ENCODE measurements at places on chromosomes 2 and 18.

DNA sequence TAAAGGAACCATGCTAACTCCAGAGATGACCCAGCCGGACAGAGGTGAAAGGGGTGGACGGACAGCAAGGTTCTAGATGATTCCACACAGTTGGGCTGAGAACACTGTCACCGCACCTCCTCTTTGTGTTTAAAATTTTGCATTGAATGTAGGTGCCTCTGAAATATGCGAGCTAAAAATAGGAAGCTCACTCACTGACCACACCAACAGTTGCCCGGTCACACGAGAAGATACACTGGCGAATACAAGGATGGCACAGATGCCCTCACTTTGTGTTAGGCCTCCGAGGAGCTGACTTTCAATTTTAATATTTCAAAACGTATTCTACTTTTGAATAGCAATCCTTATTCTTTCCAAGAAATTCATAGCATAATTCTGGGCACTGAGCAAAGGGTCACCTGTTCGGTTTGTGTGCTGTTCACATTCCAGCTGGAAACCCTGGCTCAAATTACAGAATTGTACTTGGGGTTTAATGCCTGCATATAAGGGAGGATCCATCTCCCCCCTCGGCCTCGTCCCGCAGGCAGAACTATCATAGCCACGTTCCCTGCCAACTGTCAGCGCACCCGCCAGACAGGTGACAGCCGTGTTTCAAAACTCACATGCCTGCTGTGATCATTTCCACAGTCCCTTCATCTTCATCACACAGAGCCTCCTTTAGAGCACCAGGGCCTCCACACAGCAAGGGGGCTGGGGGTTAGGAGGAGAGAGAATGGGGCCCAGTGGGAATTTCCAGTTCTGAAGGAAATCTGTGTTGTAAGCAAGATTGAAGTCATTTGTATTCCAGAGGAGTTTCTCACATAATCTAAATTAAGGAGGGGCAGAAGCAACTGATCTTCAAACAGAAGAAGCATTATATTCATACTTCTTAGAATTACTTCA lies 48.2 kb downstream of the ADI1 start:
- DNase-seq = peak; percentile 38

- peak; percentile 10 for DNase-seq
Measured at GRCh38 chr2:147945660-147946059, 74.9 kb downstream of the ORC4 start.

- DNase-seq = no peak
Measured at GRCh38 chr2:133264989-133265401, 303.3 kb downstream of the NCKAP5 start.

DNA sequence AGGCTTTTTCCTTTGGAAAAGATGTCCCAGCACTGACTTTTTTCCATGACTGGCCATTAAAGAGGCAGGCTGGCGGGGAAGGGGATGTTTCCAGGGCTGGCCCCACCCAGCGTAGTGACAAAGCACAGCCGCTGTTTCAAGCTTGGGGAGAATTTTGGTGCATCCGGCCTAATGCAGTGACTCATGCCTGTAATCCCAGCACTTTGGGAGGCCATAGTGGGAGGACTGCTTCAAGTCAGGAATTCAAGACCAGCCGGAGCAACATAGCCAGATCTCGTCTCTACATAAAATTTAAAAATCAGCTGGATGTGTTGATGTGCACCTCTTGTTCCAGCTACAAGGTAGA lies 78.0 kb upstream of the SH3BP4 start:
- peak; percentile 78 for DNase-seq

DNA sequence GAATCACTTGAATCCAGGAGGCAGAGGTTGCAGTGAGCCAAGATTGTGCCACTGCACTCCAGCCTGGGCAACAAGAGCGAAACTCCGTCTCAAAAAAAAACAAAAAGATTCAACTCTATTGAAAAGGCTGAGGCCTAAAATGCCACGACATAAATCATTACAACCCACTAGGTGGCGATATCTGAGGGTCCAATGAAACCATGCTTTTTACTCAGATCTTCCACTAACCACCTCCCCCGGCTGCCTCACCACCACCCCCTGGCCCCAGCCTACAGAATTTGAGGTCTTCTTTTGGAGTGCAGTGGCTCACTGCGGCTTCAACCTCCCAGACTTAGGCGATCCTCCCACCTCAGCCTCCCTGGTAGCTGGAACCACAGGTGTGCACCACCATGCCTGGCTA lies 57.5 kb downstream of the AP1S3 start:
- DNase-seq = peak; percentile 65

- peak; percentile 41 for DNase-seq
Measured at GRCh38 chr18:6069539-6069938, 174.2 kb upstream of the TMEM200C start.

DNA sequence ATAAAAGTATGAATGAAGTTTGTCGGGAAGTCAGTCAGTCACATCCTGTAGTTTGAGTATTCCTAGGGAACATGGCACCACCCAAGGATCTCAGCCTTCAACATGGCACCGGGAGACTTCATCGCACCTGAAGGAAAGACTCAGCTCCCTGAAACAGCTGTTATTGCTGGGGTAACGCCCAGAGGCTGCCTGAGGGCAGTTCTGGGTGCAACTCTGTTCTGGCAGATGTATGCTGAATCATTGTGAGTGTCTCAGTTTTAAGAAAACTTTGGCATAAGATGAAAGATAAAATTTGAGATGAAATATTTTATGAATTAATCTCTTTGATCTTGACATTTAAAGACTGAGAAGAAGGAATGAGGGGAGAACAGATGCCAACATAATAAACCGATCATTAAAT lies 49.9 kb upstream of the SERPINB2 start:
- no peak for DNase-seq

DNA sequence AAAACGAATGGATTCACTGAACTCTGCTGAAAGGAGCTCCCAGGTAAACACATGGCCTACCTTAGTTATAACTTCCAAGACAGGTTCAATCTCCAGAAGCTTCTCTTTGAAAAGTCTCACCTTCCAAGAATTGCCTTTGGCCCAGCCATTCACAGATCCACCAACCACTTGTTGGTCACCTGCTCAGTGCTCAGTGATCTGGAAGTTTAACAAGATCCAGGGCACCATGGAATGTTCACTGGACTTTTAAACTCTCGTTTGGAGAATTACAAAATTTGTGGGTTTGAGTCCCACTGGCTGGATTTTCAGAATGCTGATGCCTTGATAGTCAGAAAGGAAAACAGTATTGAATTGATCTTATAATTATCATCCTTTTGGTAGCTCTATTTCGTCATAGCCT lies 9.4 kb downstream of the GPR39 start:
- no peak for DNase-seq

DNA sequence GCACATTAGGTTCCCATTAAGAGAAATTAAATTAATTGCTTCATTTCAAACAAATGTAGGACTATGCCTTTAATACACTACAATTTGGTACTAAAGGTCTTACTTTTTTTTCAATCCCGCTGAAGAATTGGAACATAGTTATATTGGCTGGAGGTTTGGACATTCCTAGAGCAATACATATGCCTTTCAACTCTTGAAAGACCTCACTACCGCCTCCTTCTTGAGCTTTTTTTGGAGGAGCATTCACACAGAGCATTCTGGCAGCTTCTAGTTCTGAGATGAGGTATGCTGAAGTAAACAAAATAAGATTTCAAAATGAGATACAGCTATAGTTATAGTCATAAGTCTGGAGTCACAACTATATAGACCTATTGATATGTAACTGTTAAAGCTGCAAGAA lies 10.9 kb downstream of the FAM98A start:
- DNase-seq = peak; percentile 40

GRCh38 chr2:28369358-28369757 lies 23.3 kb upstream of the FOSL2 start:
- no peak for DNase-seq

DNA sequence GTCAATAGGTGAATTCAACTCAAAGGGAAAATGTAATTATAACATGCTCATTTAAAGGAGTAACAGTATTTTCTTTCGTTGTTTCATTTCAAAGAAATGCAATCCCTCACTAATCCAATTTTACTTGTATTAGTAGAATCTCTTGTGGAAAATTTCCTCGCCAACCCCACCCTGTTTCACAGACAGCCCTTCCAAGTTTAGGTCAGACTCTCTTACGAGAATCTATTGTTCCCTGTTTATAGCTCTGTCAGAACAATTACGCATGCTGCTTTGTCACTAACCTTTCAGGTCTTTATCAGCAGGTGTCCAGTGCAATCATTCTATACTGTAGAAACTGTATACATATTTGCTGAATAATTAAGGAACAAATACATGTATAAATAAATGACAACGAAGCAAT lies 657.8 kb upstream of the LINC00305 start:
- no peak for DNase-seq

- peak; percentile 75 for DNase-seq
Measured at GRCh38 chr2:120825370-120826259, 89.9 kb downstream of the GLI2 start.

- DNase-seq = no peak
Measured at GRCh38 chr2:113236367-113237159, 42.2 kb downstream of the PAX8 start.

DNA sequence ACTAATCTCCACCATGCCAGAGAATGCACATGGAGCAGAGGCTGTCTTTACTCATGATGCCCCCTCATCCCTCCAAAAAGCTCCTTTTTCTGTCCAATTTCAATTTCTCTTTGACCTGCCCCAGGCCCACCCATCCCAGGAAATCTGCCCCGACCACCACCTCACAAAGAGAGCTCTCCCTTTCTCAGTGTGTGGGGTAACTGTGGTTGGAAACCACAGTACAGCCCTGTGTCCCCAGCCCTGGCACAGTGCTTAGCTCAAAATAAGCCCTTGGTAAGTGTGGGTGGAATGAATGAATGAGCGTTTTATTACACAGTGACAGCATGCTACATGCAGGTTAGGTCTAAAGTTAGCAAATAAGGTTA lies 43.7 kb upstream of the CAB39 start:
- DNase-seq = no peak

- DNase-seq = peak; percentile 41
Measured at GRCh38 chr2:229129738-229130371, 141.2 kb downstream of the PID1 start.

DNA sequence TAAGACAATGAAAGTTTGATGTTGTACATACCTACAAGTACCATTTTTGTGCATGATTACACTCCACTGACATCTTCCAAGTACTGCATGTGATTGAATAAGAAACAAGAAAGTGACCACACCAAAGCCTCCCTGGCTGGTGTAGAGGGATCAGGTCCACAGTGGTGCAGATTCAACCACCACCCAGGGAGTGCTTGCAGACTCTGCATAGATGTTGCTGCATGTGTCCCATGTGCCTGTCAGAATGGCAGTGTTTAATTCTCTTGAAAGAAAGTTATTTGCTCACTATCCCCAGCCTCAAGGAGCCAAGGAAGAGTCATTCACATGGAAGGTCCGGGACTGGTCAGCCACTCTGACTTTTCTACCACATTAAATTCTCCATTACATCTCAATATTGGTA lies 114.5 kb downstream of the MMADHC start:
- DNase-seq = no peak

GRCh38 chr2:177258059-177258458 lies 6.5 kb downstream of the NFE2L2 start:
- DNase-seq = no peak

DNA sequence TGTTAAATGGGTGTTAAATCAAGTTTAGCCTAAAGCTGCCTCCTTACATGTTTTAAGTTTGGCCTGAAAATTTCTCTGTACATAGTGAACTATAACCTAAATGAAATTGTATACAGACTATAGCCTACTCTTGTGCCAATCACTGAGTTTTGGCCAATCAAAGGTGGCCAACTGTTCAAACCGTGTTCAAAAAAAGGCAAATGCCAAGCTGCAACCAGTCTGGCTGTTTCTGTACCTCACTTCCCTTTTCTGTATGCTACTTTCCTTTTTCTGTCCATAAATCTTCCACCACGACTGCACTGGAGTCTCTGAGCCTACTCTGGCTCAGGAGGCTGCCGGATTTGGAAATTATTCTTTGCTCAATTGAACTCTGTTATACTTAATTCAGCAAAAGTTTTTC lies 121.0 kb downstream of the SPOPL start:
- DNase-seq = no peak

DNA sequence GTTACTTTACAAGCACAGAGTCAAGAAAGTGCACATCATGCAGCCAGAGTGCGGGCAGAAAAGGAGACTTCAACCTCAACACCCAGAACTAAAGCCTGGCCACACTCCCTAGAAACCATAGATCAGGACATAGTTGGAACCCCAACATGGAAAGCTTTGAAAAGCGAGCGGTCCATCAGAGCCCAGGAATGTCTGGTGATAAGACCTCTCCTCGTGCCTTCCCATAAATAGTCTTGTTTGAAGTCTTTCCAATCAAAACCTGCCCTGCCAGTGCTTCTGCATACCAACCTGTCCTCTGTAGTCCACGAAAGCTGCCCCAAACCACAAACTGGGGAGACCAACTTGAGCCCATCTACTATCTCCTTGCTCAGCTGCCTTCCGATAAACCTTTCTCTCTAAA lies 55.5 kb downstream of the NEURL3 start:
- DNase-seq = no peak

GRCh38 chr2:112614201-112614840 lies 29.9 kb downstream of the CHCHD5 start:
- DNase-seq = no peak
